Stimulated activated CD4-positive, alpha-beta T cell treated with anti-CD3 and anti-CD28 coated beads, TNF-alpha, amount 100 ng/mL, for 4 hours (primary cell): ENCODE measurements at places on chromosomes 7 and 10.

DNA sequence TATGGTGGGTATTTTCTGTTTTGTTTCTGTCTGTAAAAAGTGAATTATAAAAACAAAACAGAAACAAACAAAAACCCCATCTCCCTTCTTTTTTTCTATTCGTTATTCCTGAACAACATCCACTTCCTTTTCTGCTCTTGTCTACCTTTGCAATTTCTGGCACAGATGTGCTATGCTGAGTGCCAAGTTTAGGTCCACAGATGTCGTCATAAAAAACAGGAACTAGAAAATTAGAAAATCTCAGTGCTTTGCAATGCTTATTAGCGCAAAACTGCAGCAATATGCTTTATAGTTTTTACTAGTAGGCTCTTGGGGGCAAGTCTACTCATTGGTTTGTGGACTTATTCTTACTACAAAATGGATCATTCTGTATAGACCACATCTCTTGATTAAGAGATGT is 94.2 kb upstream of the PRKCQ start:
- DNase-seq, result no peak

DNA sequence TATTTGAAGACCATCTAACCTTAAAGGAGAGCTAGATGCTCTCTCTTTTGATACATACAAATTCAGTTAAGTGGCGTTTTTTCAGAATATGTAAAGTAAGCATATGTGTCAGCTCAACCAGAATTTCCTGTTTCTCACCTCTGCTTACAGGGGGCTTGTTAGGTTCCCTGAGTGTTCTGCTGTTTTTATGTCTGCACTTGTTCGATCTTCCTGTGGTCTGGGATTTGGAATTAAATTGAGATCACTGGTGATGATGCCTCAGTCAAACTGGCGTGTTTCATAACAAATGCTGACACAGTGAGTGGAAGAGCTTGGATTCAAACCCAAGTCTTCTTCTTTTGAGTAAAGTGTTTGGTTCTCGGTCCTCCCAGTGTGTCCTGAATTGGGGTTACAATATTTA is 348.3 kb upstream of the AKR1E2 start:
- no peak for DNase-seq

DNA sequence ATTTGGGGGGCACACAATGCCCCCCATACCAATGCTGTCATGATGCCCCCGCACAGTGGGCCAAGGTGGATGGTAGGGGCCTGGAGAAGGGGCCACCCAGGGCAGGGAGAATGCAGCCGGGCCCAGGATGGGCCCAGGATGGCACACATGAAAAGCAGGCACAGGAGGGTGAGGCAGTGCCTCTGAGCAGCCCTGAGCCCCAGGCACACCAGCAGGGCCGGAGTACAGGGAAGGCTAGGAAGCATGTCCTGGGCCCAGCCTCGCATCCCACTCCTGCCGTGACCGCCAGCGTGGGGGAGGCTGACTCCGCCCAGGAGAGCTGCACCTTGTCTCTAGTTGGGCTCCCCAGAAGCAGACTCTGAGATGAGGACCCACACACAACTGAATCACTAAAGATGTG is 59.3 kb upstream of the TMEM72 start:
- no peak for DNase-seq

GRCh38 chr7:29343399-29343798 is 148.8 kb downstream of the CHN2 start:
- no peak for DNase-seq

- DNase-seq, result no peak
These were observed 353.6 kb downstream of the GALNT17 start for GRCh38 chr7:71485586-71485985.

DNA sequence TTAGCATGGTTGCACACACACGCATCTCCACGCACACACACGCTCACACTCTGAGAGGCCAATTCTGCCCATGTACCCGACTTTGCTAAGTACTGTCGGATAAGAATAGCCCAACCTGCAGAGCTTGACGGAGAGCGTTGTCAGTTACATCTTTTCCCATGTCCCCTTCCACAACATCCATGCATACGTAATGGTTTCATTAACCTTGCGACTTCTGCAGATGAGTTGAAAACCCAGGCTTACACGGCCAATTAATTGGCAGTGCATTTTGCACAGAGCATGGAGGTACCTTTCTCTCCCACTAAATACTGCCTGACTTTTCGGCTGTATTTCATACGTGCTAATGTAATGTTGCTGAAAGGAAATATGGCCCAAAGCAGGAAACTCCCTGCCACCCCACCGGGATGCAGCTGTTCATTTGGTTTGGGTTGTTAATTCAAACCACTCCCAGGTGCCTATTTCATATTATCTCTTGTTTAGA is 291.2 kb upstream of the HABP2 start:
- no peak for DNase-seq

DNA sequence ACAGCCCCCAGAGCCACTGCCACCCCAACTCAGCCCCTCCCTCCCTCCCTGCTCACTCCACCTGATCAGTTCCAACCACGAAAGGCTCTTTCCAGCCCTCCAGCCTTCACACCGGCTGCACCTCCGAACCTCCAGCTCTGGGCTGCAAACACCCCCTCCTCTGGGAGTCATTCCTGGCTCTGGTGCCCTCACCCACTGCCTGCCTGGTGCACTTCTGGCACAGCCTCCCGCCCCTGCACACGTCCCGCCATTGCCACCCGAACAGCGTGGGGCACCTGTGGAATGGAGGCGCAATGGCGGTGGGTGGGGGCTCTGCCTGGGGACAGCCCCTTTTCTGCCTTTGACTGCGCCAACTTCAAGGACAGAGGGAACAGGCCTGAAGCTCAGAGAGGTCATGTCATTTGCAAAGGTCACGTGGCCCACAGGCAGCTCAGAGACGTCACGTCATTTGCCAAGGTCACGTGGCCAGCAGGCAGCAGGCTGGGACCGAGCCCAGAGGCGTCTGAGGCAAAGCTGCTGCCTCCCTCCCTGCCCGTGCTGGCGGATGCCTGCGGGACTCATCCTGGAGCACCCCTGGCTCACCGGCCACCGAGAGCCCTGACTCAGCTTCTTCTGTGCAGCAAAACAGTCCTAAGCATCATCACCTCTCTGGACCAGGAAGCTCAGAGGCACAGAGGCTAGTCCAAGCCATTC is 76.0 kb upstream of the DNAAF5 start:
- no peak for DNase-seq

GRCh38 chr7:142112086-142112485 is 568 bp downstream of the MGAM2 start:
- no peak for DNase-seq
